Vagina (tissue), 2 donors: ENCODE measurements at places on chromosomes 1 and 21.

DNA sequence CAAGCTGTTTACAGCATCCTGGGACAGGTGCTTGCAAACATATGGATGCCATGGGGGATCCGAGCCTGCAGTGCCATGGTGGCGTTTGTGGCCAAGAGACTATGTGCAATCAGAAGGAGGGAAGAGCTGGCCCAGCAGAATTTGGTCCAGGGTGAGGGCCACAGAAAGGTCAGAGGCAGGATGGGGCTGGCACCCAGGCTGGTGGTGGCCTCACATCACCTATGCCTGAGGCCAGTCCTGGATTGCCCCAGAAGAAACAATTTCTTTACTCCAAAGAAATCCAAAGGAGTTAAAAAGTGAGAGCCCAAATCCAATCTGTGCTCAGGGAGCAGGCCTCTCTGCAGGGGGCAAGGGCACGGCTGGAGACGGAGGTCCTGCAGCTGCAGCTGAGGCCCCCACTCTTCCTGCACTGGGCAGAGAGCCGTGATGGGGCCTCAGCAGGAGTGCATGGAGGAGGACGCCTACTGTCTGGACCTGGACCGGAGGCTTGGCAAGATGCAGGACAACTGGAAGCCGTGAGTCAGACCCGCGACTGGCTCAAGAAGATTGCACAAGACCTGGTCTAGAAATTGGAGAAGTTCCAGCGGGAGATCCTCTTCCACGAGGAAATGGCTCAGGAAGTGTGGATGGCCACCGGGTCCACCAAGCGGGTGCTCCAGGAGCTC lies 163.5 kb downstream of the RYR2 start:
- no peak for DNase-seq

DNA sequence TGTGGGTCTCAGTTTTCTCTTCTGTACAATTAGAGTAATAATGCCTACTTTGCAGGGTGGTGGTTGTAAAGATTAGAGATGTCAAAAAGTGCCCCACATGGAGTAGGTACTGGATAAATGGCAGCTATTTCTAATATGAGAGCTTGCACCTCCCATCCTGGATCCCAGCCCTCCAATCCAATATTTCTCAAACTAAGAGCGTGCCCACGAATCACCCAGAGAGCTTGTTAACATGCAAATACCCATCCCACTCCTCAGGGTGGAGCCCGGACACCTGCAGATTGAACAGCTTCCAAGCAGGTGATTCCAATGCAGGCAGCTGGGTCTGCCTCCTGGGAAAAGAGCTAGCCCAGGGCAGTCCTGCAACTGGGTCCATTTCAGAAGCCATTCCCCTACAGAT lies 33.0 kb downstream of the LRRN2 start:
- no peak for DNase-seq

- no peak for DNase-seq
Measured at GRCh38 chr1:154975409-154976059, 1.1 kb downstream of the CKS1B start.

DNA sequence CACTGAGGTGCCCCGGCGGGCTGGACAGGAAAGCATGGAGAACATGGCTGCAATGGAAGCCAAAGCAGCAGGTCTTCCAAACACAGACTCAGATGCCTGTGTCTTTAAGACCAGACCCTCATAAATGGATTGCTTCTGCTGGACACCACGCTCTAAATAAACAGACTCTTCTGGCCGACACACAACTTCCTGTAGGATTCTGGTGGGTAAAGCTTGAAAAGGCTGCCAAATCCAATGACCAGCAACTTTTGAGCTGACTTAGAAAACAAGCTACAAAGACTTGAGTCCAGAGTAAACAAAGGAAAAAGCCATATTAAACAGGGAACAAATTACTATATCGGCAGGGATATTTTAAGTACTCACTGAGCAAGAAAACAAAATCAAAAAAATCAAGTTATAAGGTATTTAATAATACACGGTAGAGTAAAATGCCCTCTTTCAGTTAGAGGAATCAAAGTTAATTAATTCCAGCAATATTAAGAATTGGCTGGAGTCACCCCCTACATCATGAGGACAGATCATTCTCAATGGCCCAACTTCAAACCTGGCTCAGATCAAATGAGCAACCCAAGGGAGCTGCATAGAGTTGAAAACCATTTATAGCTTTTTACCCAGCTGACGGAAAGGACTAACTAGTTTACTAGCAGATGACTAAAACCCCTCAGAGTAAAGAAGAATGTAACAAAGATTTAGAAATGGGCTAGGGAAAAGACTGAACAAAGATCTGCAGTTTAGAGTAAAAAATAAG lies 102.4 kb downstream of the TGFBR3 start:
- no peak for DNase-seq

DNA sequence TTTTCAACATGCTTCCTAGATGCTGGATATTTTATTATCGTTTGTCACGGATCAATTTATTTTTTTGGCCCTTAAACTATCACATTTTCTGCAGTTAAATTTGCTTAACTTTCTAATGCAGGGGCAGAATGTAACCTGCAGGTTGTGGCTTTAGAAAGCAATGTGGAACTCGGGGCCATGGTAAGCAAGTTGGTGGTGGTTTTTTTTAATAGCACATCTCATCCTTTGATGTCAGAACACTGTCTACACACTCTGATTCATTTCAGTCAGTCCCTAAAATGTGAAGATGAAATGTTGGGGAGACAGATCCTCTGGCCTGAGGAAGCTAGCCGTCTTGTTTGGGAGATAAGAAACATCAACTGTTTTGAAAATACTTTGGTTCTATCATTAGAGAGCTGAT lies 89.5 kb downstream of the GALNT2 start:
- DNase-seq = no peak

GRCh38 chr1:91201694-91202093 lies 179.9 kb upstream of the ZNF644 start:
- no peak for DNase-seq

GRCh38 chr1:201845331-201846083 lies 16.6 kb downstream of the IPO9 start:
- DNase-seq = no peak
